ENCODE measurements at places on chromosomes 5 and 9. TPM values are rescaled to one million over a fixed set of nuclear protein-coding genes. Genes with fewer than 3 reads are reported as not detected.

- DNase-seq, result no peak
Observed at GRCh38 chr9:78985084-78985738, 586.6 kb upstream of the TLE4 start.

GRCh38 chr9:88179062-88179521 is 40.8 kb upstream of the SPATA31C2 start:
- no peak for DNase-seq

- no peak for DNase-seq
Observed at GRCh38 chr9:107439991-107440456, 49.5 kb downstream of the KLF4 start.

DNA sequence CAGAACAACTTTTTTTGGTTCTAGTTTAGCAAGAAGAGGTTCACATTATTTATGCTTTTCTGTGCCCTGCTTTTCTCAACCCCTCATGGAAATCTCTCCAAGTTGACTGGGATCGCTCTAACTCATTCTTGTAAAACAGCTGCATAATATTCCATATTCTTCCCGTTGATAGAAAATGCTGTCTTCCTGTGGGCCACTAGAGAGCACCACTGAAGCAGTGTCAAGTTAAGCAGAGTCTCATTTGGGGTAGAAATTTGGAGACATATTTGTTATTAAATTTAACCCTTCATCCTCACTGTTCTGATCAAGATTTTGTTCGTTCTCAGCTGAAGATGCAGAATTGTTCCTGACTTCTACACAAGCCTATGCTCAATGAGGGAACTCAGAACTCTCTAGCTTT is 140.1 kb downstream of the CEMIP2 start:
- no peak for DNase-seq

GRCh38 chr9:129319938-129320481 is 141.9 kb upstream of the IER5L start:
- peak; percentile 46 for DNase-seq

GRCh38 chr9:4732890-4733289 is 8.1 kb downstream of the AK3 start:
- no peak for DNase-seq

GRCh38 chr9:89274838-89275237 is 36.2 kb upstream of the CKS2 start:
- DNase-seq, result no peak

DNA sequence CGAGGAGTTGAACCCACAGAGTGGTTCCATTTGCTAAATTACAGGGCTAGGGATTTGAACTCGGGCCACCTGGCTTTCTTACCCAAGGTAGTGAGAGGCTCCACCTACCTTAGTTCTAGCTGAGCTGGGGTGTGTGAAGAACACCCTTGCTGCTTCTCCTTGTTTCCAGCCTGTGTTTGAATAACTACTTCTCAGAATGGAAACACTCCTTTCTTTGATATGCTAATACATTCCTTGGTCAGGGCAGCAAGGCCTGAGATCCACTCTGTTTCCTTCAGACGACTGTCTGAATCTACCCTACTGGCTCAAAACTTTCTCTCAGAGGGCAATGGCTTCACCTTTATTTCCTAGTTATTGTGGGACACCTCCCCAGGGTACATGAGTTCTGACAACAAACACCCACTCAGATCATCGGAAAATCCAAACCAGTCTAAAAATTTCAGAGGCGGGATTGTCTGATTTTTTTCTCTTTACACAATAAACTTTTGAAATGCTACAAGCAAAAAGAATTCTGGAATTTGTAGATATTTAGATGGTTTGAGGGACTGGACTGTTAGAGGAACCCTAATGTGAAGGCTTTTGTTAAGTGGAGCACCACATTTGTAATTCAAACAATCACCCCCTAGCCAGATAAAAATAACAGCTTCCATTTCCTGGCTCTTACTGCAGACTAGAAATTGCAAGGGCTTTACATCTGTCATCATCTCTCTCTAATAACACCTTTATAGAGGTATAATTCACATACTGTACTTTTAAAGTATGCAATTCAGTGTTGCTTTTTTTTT is 4.0 kb upstream of the ATP6V1G1 start:
- DNase-seq, result peak; percentile 73

DNA sequence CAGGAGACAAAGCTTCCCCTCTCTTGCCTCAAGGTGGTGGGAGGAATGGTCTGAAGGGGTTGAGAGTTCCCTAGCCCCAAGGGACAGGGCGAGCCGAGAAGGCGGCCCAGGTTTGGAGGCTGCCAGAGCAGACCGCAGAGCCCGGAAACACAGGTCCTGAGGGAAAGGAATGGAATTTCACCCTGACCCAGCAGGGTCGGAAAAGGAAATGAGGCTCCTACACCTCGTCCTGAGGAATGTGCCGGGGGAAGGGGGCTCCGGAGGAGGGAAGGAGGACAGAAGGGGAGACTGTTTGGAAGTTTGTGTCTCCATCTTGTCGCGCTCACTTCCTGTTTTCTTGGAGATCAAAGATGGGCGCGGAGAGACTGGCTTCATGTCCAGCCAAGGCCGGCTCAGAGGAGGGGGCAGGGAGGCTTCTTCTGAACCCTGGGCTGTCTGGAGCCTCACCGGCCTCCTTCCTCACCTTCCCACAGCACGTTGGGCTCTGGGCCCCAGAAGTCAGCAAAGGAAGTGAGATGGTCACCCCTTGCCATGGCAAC is 9.6 kb downstream of the ENG start:
- peak; percentile 83 for DNase-seq

DNA sequence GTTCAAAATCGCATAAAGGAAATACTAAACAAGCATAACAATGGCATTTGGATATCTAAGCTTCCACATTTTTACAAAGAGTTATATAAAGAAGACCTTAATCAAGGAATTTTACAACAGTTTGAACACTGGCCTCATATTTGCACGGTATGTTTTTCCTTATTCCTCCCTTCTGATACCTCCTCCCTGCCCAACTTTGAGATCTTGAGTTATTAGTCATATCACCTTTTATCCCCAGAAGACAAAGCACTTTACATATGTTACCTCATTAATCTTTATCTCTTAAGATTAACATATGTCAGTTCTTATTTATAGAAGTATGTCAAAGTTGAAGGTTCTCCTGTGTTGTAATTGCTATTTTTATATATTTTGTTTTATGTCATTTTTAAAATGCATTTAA is 29.8 kb downstream of the TDRD7 start:
- DNase-seq, result no peak

DNA sequence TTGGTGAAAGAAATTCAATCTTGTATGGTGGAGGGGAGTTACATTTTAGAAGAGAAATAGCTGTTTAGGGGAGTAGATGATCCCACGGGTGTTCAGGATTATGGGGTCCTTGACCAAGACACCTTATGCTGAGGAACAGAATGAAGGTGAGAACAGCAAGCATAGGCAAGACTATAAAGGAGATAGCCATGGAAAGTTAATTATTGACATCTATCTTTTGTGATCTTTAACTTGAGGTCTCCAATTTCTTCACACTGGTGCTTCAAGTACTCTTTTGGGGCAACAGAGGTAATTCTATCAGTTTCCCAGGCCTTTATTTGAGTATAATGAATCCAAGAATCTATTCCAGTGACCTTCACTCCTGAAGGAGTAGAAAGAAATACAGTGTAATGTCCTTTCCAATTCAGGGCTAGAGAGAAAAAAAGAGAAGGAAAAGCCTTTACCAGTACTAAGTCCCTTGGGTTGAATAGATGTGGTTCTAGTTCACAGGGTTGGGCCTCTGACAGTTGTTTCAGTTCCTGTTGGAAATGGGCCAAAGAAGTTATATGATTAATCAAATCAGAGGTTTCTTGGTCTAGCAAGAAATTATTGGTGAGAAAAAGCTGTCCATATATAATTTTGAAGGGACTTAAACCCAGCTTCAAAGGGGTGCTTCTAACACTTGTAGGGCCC is 2104.1 kb upstream of the ACO1 start:
- DNase-seq, result no peak

- DNase-seq, result no peak
Observed at GRCh38 chr5:156310115-156310514, 16.8 kb upstream of the SGCD start.

DNA sequence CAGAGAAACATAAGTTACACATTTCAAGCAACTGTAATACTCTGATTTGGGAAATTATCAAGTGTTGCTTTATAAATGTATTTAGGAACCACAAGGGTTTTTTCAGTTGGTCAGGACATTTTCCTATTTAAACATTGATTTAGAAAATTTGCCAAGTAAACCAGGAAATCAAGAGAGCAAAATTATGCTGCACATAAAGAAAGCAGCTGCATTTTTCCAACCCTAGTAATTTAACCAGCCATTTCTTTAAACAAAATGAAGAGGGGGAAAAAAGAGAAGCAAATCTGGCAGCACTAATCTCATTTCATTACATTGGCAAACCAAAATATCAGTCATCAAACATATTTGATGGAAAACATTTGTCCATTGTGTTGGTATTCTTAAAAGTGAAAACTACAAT is 271.4 kb downstream of the TLE1 start:
- DNase-seq, result no peak

DNA sequence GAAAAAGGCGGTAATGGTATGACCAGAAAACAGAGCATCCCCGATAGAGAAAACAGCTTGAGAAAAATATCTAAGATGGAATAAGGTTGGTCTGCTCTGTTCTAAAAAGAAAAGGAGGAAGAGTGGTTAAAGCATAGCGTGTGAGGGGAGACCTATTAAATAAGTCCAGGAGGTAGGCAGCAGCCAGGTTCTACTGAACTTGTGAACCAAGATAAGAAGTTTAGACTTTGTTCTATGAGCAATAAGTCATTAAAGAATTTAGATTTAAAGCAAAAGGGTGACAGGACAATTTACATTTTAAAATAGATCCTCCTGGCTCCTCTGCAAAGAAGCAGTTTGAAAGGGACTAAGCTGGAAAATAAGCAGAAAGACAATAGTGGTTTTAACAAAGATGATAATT is 81.3 kb upstream of the COX7C start:
- no peak for DNase-seq

DNA sequence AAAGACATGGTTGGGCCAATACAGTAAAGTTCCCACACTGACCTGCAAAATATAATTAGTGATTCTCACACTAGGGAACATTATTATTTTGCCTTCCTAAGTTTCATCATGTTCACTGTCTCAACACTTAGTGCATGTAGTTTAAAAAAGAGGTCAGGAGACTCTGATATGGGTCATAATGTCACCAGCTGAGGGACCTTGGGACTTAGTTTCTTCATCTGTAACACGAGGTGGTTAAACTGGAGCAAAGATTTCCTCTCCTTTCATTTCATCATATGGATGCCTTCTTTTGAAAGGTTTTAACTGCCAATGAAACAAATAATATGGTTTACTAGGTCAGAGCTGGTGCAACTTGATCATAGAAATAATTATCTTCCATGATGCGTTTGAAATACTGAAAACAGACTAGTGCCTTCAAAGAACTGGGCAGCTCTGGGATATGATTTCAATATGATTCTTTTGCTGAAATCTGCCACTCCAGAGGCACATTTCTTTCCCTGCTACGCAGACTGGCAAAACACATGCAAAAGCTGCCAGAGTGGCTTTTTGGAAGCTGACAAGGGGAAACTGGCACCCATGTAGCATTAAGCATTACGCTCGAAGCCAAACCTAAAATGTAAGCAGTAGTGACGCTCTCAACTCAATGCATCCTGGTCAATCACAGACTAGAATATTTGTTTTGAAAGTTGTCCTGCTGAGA is 20.8 kb downstream of the RETREG1 start:
- DNase-seq, result no peak

GRCh38 chr5:137498301-137498735 is 808 bp downstream of the SPOCK1 start:
- peak; percentile 85 for DNase-seq

GRCh38 chr5:175059687-175060211 is 335.4 kb downstream of the MSX2 start:
- peak; percentile 92 for DNase-seq

DNA sequence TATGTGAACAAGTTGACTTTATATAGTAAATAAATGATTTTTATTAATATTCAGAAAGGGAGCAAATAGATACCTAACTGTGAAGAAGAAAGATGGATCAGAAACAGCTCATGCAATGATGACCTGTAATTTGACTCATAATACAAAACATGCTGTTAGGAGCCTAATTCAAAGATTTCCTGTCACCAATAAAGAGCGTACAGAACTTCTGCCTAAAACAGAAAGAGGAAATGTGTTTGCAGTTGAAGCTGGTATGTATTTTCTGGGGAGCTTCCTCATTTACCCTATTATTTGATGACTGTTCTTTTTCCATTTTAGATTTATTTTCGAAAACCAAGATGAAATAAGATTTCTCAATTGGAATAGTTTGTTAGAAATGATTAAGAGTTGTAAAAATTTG is 11.4 kb downstream of the YTHDC2 start:
- no peak for DNase-seq

- DNase-seq, result no peak
Observed at GRCh38 chr5:55750063-55750462, 12.2 kb downstream of the DDX4 start.

DNA sequence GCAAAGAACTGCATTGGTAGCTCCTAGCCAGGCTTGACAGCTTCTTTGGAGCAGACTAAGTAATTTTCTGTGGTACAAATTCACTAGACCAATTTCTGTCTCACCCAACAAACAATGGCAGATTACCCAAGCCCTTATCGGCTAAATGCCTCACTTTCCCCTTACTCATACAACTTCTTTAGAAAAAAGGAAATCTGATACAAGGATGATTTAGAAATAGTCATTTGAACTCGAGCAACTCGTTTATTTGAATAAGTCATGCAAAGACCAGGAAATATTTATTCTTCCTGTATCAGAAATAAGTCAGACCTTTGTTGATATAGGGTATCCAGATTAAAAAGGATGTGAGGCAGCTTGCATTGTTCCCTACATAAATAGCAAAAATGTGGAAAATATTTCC is 170.4 kb upstream of the CDH6 start:
- no peak for DNase-seq

DNA sequence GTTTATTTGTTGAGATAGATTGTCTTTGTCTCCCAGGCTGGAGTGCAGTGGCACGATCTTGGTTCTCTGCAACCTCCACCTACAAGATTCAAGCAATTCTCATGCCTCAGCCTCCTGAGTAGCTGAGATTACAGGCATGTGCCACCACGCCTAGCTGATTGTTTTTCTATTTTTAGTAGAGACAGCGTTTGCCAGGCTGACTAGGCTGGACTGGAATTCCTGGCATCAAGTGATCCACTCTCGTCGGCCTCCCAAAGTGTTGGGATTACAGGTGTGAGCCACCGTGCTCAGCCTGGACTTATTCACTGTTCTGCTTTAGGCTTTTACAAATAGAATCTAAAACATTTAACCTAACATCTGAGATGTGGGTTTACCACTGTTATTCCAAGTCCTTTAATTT is 91.3 kb downstream of the COMMD10 start:
- DNase-seq, result no peak

- DNase-seq, result no peak
Observed at GRCh38 chr5:1055896-1056610, 47.5 kb downstream of the NKD2 start.

GRCh38 chr9:135989722-135990467 is 28.7 kb upstream of the UBAC1 start:
- no peak for DNase-seq

- no peak for DNase-seq
Observed at GRCh38 chr5:33583332-33583731, 142.6 kb downstream of the TARS1 start.

GRCh38 chr9:121958530-121958929 is 134.6 kb downstream of the TTLL11 start:
- DNase-seq, result no peak

- DNase-seq, result no peak
Observed at GRCh38 chr5:24042688-24043087, 535.3 kb downstream of the PRDM9 start.

Gene HTR4
- total RNA-seq, result not detected

Gene TMEFF1
- 111 TPM for total RNA-seq

Gene IGIP
- total RNA-seq, result 1.7 TPM

Gene NIPSNAP3A
- 17.8 TPM for total RNA-seq

Gene TRAF1
- 6.5 TPM for total RNA-seq

Gene LCNL1
- 2.4 TPM for total RNA-seq

Gene PAPPA
- total RNA-seq, result 0.09 TPM

Gene SV2C
- total RNA-seq, result not detected

Gene NMUR2
- total RNA-seq, result not detected

Data from endodermal cell (in vitro differentiated cells).